Astrocyte of the spinal cord (primary cell): ENCODE measurements at places on chromosomes 7 and 10.
A peak's percentile ranks its signal among the peaks of the same experiment; 100 is the strongest.

DNA sequence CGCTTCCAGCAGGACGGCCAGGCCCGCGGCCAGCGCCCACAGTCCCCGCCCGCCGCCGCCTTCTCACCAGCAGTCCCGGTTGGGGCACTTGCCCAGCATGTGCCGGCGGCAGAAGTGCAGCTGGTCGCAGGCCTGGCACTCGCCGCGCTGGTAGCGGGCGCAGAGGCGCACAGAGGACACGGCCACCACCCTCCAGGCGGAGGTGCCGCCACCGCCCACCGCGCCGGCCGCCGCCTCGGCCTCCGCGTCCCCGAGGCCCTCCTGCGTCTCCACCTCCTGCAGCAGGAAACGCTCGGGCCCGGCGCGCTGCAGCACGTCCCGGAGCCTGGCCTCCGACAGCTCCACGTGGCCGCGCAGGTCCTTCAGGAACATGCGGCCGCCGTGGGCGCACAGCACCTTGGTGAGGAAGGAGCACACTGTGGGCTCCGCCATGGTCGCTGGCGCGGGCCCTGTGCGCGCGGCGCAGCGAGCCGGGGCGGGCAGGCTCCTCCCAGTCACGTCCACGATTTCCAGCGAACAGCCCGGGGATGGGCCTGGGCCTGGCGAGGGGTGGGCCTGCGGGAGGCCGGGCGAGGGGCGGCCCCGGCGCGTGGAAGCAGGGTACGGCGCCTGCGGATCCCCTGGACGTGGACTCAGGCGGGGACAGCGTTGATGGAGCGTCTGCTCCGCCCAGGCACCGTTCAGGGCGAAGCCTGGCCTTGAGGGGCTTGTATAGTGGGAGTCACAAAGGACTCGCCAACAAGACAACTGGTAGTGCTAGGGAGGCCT lies at the start of gene ZC3HAV1L:
Gene ZC3HAV1L, minus strand, starts transcription at position 457 of the 768 bp plus-strand sequence. Its CDS starts 25 bp downstream, at position 432.
- DNase-seq = peak; percentile 67

- DNase-seq = peak; percentile 73
These were observed 313.3 kb upstream of the AKR1E2 start for GRCh38 chr10:4512671-4513240.

DNA sequence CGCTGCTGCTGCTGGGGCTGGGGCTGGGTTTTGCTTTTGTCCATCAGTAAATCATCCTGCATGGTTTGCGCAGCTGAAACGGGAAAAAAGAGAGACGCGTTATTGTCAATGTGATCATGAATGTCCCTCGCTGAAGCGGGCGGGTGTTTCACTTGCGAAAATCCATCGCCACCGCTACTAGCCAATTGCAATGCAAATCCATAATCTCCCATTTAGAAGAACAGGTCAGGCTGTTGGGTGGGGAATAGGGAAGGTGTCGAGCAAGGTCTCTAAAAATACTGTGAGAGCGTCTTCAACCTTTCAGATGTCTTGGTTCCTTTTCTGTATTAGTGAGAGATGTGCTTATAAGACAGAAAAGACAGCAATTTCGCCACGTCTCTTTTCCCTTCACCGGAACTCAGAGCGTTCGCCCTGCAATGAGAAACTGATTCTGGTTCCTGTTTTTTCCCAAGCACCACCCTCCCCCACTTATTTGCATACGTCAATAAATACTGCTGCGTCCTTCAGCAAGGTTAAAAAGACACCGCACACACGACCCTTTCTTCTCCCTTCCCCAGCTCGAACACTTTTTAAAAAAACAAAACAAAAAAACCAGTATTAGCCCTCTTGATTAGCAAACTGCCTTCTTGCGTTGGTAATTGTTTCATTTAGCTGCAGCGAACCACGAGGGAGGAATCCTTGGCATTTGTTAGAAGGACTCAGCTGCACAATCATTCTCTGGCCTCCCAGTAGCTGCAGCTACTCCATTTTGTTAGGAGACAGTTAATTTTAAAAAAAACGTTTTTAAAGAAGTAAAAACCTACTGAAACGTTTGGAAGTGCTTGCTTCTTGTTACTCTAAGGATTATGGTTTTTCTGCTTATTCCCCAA lies 50.4 kb downstream of the CPEB3 start:
- DNase-seq = peak; percentile 71

GRCh38 chr7:37007691-37008090 lies 283.4 kb upstream of the AOAH start:
- DNase-seq = no peak

DNA sequence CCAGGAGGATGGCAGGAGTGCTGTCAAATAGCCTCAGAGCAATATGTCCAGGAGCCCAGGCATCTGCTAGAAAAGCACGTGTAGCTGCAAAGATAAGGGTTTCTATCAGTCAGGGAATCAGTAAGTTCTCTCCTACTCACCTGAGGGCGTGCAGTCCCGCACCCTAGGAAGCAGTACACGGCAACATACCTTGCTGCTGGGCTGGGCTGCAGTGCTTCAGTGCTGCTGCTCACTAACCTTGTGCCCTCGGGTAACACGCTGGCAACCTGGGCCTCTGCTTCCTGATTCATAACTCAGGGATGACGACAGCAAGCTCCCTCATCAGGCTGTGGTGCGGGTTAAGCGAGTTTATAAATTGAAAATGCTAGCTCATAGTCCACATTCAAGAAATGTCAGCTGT lies 29.5 kb upstream of the CCNY start:
- DNase-seq = no peak

- DNase-seq = no peak
These were observed 57.2 kb downstream of the CALML3 start for GRCh38 chr10:5581670-5582566.
